Inflammatory macrophage treated with lipopolysaccharide for 4 hours (primary cell): ENCODE measurements at places on chromosomes 7 and 10.
A peak's percentile ranks its signal among the peaks of the same experiment; 100 is the strongest.

GRCh38 chr7:44466300-44467216 lies 23.9 kb downstream of the NUDCD3 start:
- no peak for DNase-seq

- no peak for DNase-seq
Observed at GRCh38 chr10:14782691-14783363, 8.1 kb upstream of the FAM107B start.

DNA sequence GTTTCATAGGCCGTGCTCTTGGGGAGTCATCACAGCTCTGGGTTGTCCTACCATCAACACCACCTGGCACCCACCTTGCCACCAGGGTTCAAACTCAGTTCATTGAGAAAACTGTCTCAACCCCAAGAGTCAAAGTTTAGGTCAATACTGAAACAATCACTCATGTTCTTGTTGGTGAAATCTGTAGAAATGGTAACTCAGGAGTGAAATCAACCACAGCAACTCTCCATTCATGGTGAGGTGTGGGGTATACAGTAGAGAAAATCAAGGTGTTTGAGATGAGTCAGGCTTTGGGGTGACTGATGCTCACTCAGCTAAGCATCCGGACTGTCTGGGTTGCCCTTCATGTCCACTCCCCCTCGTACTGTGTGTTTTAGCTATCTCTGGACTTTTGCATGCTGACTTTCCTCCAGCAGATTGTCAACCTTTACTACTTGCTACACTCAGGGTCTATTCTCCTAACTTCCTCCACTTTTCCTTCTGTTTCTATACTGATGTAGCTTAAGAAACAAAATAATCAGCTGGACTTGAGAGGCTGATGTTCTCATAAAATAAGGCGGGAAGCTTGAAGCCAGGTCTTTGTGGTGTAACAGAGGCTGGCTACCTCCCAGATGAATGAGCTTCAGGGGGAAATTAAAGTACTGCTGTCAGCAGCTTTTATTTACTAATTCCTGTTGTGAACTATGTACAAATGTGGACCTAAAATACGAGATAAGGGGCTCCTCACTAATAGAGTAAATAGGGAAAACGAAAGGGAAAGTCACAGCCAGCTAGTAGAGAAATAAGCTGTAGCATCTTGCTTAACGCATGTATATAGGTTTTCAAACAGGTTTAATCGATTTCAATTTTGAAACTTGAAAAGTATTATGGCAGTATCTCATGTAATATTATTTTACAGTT lies 173.6 kb upstream of the AKR1E2 start:
- DNase-seq, result no peak

DNA sequence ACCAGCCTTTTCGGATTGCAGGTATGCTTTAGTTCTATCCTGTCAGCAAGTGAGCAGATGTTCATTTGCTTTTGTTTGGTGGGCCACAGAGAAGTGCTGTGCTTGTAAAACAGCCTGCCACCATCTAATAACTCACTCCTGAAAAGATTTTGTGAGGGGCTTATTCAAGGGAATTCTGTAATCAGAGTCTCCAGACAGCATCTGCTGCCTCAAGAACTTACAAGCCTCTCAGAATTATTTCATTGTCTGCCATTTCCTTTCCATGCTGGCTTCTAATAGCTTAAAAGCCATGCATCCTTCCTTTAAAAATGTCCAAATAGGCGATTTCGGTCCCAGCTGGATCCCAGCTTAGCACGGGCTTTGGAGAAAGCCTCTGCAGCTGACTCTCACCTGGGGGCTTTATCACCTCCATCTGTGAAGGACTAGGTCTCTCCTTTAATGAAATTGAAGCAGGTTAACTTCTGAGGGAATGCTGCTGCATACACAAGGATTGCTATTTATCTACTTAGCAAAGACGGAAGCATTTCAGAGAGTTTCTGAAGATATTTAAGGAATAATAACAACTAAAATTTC lies 48.0 kb downstream of the MALRD1 start:
- DNase-seq, result no peak

DNA sequence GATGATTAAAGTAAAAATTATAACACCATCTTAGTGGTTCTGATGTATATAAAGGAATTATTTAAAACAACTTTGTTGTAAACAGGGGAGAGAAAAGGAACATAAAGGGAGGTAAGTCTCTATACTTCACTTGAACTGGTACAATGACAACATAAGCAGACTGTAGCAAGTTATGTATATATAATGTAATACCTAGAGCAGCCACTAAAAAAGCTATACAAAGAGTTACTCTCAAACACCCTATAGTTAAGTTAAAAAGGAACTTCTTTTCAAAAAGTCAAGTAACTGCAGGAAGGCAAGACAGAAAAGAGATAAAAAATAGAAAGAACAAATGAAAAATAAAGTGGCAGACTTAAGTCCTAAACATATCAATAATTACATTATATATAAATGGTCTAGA lies 82.3 kb downstream of the ZNF503 start:
- no peak for DNase-seq

GRCh38 chr10:71623098-71623985 lies 96.2 kb downstream of the C10orf105 start:
- peak; percentile 51 for DNase-seq

DNA sequence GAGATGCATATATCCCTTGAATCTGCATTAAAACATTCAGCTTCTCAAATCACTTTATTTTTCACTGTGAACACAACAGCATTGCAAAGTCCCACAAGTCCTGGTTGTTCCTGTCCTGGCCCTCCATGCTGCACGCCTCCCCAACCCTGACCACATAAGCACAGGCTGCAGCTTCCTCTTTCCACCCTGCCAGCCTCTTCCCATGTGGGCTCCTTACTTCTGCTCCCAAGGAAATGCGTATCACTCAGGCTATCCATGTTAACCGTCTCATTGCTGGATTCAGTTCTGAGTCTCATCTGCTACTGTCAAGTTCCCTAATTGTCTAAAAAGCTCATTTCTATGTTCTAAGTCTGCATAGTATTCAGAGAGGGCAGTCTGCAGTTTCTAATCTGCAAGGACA lies 89.7 kb upstream of the ZPBP start:
- peak; percentile 81 for DNase-seq
